ENCODE measurements at places on chromosomes 3 and 15.

DNA sequence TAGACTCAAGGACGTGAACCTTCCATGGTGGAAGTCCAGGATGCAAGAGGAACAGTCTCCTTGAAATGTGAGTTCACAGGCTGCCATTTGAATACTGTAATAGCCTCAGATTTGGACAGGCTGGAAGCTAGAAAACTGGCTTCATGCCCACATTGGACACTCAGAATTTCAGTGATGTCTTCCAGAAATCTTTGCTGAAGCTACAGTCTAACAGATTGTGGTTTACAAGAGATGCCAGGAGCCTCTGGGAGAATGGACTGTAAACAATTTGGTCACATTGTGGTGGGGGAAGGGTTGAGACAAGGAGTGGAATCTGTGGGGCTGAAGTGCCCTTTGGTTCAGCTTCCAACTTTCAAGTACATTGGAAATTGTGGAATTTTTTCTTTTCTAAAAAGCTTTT, 252.0 kb upstream of the PROK2 start:
- DNase-seq: no peak

- DNase-seq: no peak
These were observed 54.0 kb downstream of the SNTN start for GRCh38 chr3:63706321-63707085.

DNA sequence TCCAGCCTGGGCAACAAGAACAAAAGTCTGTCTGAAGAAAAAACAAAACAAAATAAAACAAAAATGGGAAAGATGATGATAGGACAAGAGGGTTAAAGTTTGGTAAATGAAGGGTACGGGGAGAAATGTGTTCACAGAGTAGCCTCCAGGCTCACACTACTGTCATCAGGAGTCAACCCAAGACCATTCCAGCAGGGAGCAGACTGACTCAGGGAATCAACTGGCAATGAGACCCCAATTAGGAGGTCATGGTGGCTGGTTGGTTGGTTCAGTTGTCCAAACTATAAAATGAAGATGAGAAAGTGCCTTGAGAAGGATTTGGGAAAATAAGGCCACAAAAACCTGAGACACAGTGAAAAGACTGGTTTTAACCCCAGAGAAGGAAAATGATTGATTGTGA, 51.8 kb downstream of the KLHL6 start:
- no peak for DNase-seq

DNA sequence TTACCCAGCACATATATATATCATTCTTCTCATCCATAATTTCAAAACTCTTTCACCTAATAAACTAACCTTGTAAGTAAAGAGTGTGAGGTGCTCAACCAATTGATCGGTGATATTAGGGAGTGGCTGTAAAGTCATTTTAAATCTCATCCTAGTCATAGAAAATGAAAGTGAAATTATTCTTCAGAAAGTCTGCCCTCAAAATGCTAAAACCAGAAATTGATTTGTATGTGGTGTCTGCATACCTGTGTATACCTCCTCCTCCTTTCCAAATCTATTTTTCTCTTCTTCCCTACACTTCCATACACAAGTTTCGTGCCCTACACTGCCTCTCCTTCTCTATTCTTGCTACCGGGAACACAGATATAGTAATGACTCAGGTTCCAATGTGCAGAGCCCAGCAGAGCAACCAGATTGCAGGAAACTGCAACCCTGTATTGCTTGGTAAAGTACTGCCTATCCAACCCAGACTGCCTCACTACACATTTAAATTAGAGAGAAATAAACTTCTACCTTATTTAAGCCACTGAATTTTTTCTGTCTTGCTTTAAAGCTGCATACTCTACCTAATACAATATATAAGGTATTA, 7.4 kb upstream of the TBC1D5 start:
- no peak for DNase-seq

- DNase-seq: no peak
These were observed 546.8 kb downstream of the TBL1XR1 start for GRCh38 chr3:176650478-176650877.

- DNase-seq: no peak
These were observed 1.2 kb downstream of the KIF23 start for GRCh38 chr15:69415381-69415780.

DNA sequence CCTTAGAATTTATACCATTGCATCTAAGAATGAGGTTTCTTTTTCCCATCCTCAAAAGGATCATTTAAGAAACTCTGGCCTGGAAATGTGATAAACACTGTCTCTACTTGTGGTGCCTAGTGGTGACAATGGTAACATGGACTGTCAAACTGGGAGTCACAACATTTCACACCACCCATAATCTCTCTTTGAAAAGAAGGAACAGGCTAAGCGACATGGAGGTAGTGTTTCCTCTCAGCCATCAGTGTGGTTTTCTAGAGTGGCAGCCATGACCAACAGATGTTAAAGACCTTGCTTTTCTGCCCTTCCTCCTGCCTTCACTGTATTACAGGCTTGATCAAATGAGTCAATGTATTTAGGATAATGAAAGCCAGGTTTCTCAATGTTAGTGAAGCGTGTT, 283.1 kb upstream of the STAC start:
- no peak for DNase-seq

DNA sequence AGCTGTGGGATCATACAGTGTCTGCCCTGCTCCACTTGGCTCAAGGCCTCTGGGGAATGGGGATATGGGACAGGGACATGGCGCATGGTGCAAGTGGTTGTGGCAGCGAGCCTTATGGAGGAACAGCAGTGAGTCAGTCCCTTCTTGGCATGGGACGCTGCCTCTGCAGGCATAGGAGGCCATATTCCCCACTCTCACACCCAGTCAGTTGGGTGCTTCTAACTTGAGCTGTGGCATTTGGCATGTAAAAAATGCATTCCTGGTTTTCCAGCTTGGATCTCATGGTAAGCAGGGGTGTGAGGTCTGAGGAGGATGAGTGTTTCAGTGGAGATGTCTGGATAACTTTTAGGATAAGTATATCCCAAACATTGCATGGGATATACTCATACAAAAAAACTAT, 31.6 kb upstream of the UBE2Q2 start:
- DNase-seq: no peak

DNA sequence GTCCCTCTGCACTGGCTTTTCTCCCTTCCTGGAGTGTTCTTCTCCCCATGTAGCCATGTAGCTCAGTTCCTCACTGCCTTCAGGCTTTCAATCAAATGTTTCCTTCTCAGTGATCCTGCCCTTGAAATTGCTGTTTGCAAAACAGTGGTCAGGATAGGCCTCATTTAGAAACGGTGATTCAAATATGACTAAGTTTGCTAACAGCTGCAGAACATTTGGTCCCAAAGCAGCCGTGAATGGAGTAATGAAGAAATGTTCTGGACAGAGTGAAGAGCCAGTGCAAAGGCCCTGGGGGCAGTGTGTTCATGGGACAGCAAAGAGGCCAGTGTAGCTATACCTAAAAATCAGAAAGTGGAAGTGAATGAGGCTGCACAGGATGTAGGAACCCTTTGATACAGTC, 223.4 kb downstream of the FEZF2 start:
- no peak for DNase-seq

DNA sequence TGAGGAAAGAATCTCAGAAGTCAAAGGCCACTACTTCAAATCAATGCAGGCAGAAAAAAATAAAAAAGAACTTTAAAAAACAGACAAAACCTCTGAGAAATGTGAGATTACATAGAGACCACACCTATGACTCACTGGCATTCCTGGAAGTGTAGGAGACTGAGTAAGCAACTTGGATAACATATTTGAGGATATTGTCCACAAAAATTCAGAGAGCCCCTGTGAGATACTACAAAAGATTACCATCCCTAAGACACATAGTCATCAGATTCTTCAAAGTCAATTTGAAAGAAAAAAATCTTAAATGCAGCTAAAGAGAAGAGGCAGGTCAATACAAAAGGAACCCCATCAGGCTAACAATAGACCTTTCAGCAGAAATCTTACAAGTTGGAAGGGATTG, 887.3 kb downstream of the NTRK3 start:
- DNase-seq: no peak

DNA sequence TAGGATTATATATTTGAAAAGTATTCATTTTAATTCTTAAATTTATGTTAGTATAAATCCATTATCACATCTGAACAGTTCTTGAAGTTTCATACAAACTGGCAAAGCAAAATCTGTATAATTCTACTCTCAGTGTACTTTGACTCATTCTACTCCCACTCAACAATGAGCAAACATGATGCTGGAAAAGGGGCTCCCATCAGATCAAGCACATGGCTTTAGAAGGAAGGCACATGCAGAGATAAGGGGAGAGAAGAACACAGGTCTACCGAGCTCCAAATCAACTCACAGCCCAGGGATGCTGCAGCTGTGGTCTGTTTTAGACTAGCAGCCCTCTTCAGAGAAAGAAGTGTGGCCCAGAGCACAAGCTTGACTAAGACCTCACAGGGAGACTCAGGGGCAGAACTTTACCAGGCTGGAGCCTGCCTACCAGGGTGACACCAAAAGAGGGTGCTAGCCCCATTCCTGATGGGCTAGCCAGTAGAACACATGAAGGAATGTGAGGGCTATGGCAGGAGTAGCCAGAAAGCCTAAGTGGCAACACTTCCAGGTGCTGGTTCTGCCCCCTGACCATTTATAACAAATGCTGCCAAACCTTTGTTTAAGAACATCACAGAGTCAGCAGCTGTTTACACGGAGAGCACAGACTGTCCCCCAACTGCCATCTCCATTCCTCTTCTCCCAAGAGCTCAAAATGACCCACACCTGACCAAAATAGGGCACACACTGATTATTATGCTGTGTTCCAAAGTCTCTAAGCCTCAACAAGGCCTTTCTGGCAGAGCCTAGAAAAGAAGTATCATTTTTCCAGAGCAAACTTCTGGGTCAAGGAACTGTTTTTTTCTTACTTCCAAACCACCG, 19.5 kb downstream of the SEC22C start:
- DNase-seq: no peak

GRCh38 chr3:71726146-71726545, 944 bp upstream of the EIF4E3 start:
- no peak for DNase-seq

- no peak for DNase-seq
These were observed 4.6 kb downstream of the RAB6B start for GRCh38 chr3:133890972-133891644.

GRCh38 chr3:41448396-41448795, 249.1 kb downstream of the CTNNB1 start:
- no peak for DNase-seq

GRCh38 chr3:13700889-13701288, 152.0 kb downstream of the FBLN2 start:
- DNase-seq: no peak

GRCh38 chr3:17845026-17845812, 102.8 kb upstream of the TBC1D5 start:
- no peak for DNase-seq

GRCh38 chr3:71907996-71908395, 123.0 kb upstream of the PROK2 start:
- no peak for DNase-seq

GRCh38 chr3:152291649-152292066, 22.9 kb downstream of the MBNL1 start:
- DNase-seq: no peak

GRCh38 chr15:72285927-72286516, 13.7 kb upstream of the PARP6 start:
- DNase-seq: no peak

DNA sequence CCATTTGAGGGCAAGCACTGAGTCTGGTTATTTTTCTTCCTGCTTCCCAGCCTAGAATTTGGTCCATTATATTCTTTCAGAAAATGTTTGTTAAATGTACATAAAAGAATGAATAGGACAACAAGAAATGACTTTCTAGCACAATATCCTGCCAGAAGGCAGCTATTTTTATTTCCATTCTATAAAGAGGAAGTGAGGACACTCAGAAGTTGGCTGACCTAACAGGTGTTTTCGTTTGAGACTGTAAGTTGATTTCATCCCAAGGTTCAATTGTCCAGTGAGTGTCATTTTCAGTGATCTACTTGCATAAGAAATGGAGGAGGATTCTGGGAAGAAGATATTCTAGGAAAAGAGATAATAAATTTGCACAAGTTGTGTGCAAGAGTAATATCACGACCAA, 191.9 kb upstream of the POU1F1 start:
- DNase-seq: no peak

DNA sequence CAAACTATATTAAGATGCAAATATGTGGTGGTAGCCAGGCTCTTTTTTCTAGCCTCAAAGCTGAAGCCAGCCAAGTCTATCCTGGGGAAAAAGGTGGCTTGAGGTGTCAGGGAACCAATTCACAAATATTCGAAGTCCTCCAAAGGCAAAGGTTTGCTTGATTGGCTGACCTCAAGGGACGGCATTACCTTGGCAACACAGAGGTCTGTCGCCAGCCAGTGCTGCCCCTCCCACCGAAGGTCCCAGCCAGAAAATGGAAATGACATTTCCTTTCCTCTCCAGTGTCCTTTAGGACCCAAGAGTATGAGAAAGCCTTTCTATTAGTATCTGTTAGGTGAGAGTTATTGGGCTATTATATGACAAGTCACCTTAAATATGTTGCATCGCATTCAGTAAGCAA, 96.0 kb upstream of the LIMD1 start:
- no peak for DNase-seq

DNA sequence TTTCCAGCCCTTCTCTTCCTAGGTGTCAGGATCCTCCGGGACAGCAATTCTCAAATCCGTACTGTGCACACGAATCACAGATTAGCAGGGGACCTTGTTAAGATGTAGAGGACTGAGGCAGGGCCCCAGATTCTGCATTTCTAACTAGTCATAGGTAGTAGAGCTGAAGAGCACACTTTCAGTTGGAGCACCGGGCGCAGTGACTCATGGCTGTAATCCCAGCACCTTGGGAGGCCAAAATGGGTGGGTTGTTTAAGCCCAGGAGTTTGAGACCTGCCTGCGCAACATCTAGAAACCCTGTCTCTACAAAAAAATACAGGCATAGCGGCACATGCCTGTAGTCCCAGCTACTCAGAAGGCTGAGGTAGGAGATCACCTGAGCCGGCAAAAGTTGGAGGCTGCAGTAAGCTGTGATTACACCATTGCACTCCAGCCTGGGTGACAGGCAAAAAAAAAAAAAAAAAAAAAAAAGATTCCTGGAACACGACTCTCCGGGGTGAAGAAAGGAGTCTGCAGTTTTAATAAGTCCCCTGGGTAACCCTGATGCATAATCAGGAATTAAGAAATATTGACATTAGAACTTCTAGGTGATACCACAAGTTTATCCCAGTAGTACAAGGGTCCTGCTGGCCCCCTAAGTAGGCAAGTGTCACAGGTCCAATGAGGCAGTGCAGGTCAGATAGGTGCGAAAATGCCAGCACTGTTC, 21.4 kb upstream of the IGDCC3 start:
- DNase-seq: no peak

DNA sequence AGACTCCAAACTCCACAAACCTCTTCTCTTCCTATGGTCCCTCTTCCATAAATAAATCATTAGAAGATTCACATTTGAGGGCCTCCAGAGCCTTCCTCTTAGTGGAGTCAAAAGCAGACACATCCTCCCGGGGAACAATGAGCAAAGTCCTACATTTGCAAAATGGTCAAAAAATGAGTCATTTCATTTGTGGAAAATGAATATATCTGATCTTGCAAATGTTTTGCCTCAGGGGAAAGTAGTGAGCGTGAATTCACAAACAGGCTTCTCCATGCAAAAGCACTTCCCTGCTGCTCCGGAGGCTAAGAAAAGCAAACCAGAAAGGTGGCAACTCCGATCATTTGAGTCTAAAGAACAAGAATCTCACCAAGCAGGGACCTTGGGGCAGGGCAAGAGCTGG, 86.7 kb upstream of the IQSEC1 start:
- no peak for DNase-seq

GRCh38 chr15:36029606-36030210, 483.7 kb upstream of the DPH6 start:
- no peak for DNase-seq

- DNase-seq: no peak
These were observed 38.4 kb downstream of the RBMS3 start for GRCh38 chr3:29319262-29319661.

Data from NCI-H774 (cell line).